Activated naive CD8-positive, alpha-beta T cell treated with anti-CD3 and anti-CD28 coated beads, Interleukin-2, amount 50 U/mL, for 16 hours (primary cell): ENCODE measurements at places on chromosomes 7 and 10.

DNA sequence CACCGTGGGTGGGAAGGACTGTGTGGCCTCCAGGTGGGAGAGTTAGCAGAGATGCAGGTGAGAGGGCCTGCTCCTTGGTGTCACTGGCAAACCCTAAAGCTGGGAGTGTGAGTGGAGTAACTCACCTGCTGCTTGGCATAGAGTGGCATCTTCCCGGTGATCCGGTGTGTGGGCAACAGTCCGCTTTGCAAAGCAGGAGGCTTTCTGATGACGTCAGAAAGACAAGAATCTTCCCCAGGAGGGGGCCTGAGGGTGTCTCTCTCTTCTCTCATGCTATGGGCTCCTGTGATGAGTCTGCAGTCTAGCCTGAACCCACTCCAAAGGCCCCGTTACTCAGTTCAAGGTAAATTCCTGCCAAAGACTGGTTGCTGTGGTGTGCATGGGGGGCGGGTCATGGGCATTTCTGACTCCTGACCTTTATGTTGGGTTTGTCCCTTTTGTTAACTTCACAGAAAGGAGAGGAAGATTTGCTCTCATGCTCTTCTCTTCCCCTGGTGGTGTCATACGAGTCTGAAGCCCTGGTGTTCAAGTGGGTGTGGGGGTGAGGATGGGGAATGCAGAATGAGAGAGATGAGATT, 187.9 kb downstream of the GATA3 start:
- no peak for DNase-seq

DNA sequence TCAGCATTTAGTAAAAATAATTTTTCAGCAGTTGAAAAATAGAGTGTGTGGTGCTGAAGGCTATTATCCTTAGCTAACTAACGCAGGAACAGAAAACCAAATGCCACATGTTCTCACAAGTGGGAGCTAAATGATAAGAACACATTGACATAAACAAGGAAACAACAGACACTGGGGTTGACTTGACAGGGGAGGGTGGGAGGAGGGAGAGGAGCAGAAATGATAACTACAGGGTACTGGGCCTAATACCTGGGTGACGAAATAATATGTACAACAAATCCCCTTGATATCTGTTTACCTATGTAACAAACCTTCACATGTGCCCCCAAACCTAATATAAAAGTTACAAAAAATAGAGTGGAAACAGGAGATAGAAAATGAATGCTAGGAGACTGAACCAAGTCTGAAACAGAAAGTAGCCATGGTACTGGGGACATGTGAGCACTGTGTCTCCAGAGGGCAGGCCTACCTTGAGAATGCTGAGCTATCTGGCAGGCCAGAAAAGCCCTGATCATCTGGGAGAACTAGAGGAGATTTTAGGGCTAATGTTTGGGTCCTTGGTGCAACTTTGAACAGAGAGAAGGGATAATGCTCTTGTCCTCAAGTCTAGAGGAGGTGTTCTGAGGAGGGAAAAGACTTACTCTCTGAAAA, 4.7 kb upstream of the EFCAB10 start:
- DNase-seq = no peak

- DNase-seq = no peak
Measured at GRCh38 chr7:29229066-29229465, 34.5 kb downstream of the CHN2 start.

- DNase-seq = no peak
Measured at GRCh38 chr10:102402512-102402896, 7.0 kb downstream of the NFKB2 start.

- DNase-seq = peak; percentile 40
Measured at GRCh38 chr7:155804897-155805825, 7.1 kb downstream of the SHH start.

DNA sequence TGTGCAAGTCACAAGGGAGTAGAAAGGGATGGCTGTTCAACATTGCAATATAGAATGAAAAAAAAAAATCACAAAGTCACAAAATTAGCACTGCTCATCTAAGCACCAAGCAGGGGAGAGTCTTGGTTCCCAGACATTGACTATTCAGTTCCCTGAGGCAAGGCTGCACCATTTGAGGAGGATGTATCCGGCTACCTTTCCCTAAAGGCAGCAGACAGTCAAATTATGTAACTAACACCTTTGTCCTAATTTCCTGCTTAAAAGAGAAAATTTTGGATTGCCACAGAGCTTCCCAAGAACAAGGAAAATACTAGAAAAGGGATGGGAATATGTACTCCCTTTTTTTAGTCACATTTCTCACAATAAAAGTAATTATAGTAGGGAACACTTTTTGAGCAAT, 148.1 kb downstream of the PCLO start:
- no peak for DNase-seq

- DNase-seq = no peak
Measured at GRCh38 chr7:128362670-128363069, 1.2 kb upstream of the PRRT4 start.

- no peak for DNase-seq
Measured at GRCh38 chr10:126332576-126332975, 55.7 kb downstream of the ADAM12 start.

DNA sequence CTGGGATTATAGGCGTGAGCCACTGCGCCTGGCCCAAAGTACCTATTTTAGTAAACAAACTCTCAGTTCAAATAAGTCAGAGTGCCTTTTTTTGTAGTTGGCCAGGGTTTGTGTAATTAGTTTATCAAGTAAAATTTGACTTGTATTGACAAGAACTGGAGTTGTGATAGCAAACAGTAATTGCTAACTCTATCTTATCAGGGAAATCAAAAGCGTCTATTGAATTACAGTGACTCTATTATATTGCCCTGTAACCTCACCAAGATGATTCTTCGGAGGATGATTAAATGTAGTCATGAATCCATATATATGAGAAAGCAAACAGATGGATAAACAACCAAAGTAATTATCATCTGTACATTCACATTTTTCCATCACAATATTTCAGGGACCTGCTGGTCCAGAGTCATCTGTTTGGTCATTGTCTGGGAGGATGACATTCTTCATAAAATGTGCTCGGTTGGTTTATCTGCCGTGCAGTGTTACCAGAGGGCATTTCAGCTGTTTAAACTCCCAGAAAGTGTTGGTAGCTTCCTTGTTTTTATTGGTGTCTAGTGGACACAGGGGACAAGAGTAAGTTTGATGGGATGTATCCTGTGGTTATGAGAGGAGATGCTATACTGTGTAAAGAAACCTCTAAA, 35.6 kb downstream of the DOCK1 start:
- no peak for DNase-seq

DNA sequence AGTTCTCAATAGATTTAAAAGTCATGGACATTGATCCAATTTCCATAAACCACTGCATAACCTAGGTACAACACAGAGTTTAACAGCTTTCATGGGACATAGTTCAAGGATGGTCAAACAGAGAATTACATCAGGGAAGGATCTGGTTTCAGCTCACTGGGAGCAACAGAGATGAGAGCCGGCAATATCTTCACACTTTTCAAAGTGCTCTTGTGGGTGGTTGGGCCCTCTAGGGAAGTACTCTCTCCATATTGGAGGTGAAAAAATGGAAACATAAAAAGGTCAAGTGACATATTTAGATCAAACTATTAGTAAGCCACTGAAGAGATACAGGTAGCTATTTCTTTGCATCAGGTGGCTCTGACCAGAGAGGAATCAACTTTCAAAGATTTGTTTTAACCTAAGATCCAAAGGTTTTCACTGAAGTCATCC, 61.8 kb upstream of the LRRN3 start:
- DNase-seq = no peak

DNA sequence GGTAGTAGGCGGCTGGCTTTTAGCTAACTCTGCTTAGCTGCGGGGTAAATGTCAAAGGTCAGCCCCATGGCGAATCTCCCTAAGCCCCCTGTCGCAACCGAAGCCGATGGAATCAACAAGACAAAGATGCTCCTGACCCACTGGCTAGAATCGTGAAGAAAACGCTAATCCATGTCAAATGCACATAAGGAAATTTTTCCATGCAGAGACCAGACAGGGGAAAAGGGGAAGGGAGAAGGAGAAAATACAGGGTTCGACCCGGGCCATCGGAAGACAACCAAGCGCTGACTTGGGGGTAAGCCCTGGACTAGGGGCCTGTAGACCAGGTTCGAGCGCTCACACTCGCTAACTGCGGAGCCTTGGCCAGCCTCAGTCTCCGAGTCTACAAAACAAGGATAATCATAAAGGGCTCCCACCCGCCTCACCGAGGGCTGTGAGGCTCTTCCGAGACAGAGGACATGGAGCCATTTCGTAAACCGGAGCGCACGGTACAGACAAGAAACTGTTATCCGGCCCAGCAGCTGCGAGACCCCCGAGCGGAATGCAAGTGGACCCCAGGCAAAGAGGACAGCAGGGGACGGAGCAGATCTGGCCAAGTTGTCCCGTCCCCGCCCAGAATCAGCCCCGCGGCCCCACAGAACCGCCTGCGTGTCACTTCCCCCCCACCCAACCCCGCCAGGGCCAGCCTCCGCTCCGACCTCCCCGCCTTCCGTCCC, 507 bp downstream of the SAR1A start:
- no peak for DNase-seq

- DNase-seq = no peak
Measured at GRCh38 chr7:445563-446288, 73.9 kb downstream of the PDGFA start.

GRCh38 chr7:90698616-90699015, 102.5 kb downstream of the CDK14 start:
- no peak for DNase-seq

DNA sequence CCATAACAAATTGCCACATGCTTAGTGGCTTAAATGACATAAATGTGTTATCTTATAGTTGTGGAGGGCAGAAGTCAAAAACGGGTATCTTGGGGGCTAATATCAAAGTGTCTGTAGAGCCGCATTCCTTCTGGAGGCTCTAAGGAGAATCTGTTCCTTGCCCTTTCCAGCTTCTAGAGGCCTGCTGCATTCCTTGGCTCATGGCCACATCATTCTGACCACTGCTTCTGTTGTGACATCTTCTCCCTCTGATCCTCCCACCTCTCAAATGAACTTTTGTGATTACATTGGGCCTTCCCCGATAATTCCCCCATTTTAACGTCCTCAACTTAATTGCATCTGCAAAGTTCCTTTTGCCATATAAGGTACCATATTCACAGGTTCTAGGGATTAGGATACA, 76.1 kb downstream of the CYP26A1 start:
- DNase-seq = no peak

- no peak for DNase-seq
Measured at GRCh38 chr7:134085311-134085710, 41.8 kb upstream of the LRGUK start.

DNA sequence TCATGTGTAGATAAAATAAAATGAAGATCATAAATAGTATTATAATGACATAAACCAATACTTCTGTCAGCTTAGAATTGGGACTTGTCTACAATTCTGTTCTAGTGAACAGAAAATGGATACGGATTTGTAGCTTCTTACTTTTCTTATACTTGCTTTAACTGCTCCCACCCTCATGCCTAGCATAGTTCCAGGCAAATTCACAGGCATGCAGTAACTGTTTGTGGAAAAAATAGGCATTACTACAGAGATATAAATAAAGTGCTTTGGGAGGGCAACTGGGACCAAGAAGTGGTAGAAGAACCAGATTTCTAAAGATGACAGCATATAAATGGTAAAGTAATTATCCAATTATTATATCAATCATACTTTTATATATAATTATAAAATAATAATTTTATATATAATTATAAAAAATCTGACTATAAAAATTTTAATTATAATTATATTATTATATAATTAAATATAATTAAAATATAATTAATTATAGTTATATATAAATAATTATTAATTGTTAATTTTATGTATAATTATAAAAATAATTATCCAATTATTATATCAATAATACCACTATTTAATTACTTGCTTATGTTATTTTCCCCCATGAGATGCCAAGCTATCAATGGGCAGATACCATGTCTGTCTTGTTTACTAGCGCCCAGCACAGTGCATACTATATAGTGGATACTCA, 144.1 kb downstream of the NOC3L start:
- no peak for DNase-seq

GRCh38 chr7:93133005-93133404, 15.2 kb downstream of the SAMD9L start:
- DNase-seq = no peak

- DNase-seq = no peak
Measured at GRCh38 chr7:45610660-45611299, 36.6 kb downstream of the ADCY1 start.

GRCh38 chr10:3756360-3756740, 28.7 kb downstream of the KLF6 start:
- DNase-seq = no peak

GRCh38 chr10:79542626-79543025, 17.6 kb downstream of the SFTPA2 start:
- no peak for DNase-seq

DNA sequence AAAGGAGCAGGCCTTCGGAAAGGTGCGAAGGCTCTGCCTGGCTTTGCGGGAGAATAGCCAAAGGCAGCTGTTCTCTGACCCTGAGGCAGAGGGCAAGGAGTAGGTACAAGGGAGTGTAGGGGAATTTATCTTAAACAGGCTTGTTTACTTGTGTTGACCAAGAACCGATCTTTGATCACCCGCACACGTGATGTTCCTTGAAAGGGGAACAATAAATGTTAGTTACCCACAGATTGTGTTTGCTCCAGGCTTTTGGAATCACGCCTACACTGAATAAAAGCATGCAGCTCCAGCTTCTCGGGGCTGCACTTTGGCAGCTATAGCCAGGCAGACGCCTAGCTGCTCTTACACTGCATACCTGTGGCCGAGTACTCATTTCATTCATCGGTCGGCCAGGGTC, 420.8 kb downstream of the PHF14 start:
- no peak for DNase-seq

DNA sequence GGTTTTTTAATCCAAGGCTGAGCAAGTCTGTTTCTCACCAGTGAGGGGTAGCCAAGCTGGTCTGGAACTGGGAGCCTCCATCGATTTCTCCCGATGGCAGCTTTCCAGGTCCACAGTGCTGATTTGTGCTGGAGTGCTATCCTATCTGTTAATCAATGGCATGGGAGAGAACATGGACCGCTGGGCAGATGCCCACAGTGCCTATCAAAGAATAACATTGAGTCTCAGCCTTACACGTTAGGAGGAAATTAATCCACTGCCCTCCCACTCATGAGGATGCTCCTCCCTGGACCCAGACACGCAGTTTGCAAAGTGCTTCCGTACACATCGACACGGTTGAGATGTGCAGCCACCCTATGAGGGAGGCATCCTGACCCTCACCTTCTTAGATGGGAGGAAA, 36.0 kb upstream of the CUX1 start:
- no peak for DNase-seq

GRCh38 chr7:115410434-115410820, 488.5 kb downstream of the MDFIC start:
- no peak for DNase-seq

GRCh38 chr10:29063806-29064644, 224.8 kb upstream of the LYZL1 start:
- DNase-seq = no peak

DNA sequence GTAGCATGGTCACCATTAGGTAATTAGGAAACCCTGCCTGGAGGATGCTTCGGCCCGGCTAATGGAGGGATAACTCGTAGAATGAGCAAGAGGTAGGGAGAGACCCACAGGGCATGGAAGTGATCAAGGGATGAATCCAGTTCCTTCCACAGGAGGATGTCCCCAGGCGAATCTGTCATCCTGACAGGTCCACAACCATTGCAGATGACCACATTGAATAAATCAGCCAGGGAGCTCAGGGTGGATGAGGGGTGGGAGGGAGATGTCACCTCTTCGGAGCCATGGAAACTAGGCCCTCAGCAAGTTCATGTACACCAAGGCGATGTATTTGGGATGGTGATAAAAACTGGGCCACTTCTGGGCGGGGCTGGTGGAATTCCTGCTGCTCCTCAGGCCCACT, 28.5 kb downstream of the SH3PXD2A start:
- no peak for DNase-seq

GRCh38 chr7:97555857-97556421, 175.9 kb upstream of the TAC1 start:
- no peak for DNase-seq
